Skeletal muscle cell (primary cell): ENCODE measurements at places on chromosomes 6 and 20.

- DNase-seq, result no peak
Observed at GRCh38 chr6:8441452-8441851, 6.1 kb upstream of the SLC35B3 start.

- no peak for DNase-seq
Observed at GRCh38 chr20:38305541-38305940, 1.6 kb downstream of the BPI start.

DNA sequence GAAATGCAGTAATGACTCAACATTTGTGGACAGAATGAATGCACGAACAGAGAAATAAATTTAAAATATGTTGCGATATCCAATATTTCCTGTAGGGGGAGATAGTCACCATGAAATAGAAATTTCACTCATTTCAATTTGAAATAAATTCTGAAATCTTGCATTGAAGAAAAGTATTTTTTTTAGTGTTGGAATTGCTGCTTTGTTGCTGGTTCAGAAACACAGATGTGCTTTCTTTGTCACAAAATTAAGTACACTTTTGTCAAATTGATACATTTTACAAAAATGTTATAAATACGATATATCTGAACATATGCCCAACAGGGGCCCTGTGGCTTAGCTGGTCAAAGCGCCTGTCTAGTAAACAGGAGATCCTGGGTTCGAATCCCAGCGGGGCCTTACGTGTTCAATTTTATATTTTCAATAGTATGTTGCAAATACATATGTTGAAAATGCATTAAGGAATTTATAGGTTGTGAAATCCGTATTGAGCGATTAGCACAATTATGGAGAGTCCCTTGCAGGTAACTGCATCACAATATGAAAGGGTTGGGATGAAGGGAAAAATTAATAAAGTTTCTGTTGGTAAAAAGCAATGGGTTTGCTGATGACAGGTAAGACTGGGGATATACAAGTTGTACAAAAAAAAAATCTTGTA, 85.4 kb upstream of the PRSS16 start:
- DNase-seq, result no peak

- peak; percentile 84 for DNase-seq
Observed at GRCh38 chr6:133502441-133503335, 261.5 kb downstream of the EYA4 start.
